ENCODE measurements at places on chromosomes 12 and 14.

GRCh38 chr12:72024613-72025012 lies 86.0 kb downstream of the TPH2 start:
- DNase-seq, result no peak

GRCh38 chr12:12191008-12191407 lies 75.8 kb downstream of the LRP6 start:
- DNase-seq, result no peak

DNA sequence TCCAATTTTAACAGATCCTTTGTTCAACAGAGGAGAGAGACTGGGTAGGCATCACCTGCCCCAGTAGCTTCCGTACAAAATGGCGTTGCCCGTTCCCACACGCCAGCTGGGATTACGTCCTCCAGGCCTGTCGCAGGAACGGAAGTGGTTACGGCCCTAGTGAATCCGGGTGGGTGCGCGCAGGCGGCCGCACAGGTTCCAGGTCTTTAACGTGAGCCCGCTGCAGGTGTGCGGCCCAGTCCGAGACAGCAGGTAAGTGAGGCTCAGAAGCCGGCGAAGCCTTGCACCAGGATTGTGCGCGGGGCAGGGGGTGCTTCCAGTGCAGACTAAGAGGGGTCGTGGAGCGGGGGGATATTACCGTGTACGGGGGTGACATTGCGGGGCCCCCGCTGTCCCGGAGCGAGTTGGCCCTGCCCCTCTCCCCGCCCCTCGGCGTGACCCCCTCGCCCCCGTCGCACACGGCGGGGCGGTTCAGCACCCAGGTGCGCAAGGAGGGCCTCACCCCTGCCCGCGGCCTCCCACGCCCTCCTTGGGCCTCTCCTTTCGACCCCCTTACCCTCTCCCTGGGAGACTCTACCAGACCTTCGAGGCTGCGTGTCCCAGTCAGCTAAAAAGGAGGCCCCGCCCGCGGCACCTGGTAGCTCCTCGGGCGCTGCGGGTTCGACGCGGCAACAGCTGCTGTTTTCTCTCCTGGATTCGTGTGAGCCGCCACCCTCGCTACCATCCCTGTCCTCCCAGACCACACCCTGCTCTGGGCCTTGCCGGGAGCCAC lies at the start of gene EXD2:
EXD2 (plus strand) TSS at position 159 of the 772 bp plus-strand sequence. CDS start 17,973 bp downstream, outside the sequence.
- peak; percentile 81 for DNase-seq

DNA sequence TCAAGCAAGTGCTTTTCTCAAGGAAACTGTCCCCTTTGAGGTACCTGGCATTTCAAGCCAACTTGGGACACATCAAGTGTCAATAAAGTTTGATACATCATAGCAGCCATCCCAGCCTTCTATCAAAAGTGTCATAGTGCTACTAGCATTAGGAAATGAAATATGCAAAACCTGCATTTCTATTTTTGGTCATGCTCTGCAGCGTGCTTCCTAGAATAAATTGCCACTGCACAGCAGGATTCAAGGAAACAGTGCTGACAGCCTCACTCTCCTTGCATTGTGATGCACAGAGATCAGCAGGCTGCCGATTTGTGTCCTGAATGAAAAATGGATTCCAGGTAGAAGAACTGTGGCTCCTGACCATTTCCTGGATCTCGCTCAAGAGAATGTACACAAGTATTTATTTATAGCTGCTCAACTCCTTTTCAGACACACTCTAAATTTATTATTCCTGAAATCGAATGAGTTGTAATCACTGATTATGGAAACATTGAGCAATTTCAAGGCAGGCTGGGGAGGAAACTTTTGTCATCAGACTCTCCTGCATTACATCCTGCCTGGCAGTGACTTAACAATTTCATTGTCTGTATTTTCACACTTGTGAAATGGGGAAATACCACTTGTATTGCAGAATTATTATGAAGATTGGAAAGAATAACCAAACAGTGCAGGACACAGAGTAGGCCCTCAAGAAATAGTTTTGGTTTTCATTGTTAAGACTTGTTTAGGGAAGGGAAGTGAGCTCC lies 120.9 kb downstream of the SLC38A6 start:
- peak; percentile 63 for DNase-seq

- DNase-seq, result no peak
Measured at GRCh38 chr12:98372340-98373024, 142.9 kb upstream of the TMPO start.
